ENCODE measurements at places on chromosomes 7 and 10.

- DNase-seq: no peak
Observed at GRCh38 chr7:90530263-90530662, 60.8 kb downstream of the PTTG1IP2 start.

DNA sequence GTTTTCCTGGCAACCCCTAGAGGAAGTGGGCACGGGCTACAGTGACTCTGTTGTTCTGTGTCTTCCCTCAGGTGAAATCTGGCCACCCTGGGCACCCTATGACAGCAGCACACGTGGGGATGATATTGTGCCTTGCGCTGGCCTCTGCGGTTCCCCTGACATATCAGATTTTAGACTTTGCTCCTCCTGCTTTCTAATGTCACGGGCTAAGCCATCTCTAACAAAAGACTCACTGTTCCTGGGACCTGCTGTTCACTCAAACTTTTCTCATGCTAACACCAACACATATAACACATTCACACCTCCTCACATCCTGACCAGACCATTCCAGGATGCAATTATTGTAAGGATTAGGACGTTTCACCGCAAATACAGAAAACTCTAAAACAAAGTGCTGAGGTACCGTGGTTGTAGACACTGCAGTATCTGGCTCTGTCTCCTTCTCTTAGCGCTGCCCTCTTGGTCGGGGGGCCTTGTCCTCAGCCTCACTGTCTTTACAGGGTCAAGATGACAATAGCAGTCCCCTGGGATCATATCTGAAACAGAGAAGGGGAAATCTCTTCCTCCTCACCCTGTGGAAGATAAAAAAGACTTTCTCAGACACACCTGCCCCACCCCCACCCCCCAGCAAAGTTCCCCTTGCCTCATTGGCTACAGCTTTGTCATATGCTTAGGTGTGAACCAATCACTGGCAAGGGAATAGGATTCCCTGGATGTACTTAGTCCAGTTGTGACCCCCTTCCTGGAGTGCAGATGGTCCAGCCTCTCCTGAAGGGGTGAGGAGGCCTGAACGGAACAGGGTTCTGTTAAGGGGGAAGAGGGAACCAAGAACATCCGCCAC is 14.1 kb downstream of the CHN2 start:
- no peak for DNase-seq

DNA sequence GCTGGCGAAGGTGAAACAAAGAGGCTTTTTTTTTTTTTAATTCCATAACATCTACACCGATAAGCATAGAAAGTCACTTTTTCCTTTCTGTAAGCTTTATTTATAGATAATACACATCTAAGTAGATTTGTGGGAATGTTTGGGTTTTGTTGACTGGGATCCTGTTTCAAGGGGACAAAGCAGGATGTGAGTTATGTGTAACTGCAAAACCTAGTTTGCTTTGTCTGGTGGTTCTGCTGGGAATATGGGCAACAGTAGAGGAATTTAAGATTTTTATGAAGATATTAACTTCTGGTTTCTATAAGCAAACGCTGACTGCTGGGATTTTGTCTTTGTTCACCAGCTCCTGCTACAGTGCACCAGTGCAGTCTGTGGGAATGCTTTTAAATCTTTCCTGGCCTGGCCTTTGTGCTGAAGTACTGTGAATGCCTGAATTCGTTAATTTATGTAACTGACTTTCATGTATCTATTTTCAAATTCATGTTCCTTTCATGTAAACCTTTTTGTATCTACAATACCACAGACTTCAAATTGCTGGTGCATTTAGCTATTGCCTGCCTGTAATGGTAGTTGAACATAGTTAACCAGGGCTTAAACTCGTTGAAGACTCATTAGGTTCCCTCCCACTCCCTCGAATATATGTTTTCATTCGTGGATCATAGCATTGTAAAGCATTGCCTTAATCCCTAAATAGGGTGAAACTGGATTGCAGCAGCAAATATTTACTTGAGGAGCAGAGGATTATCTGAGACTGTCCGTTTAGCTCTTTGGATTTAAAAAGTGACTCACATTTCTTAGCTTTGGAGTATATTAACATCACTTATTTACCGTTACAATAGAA is 1.5 kb downstream of the KLHL7 start:
- no peak for DNase-seq

GRCh38 chr7:96182424-96183158 is 139.3 kb downstream of the SLC25A13 start:
- DNase-seq: no peak

DNA sequence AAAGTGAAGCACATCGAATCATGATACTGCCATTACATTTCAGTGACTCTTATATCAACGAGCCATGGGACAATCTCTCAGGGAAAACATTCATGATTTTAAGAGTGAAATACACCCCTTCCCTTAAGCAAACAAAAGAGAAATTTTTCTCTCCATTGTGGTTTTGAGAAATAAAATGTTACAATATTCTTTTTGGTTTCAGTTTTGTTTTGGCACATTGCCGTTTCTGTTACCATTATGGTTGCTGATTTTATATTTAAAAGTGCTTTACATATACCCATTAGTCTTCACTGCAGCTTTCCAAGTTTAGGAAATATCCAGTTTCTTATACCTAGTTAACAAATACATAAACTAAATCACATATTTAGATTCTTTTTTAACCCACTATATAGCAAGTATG is 126.8 kb upstream of the SEM1 start:
- no peak for DNase-seq

- DNase-seq: no peak
Observed at GRCh38 chr10:43409385-43410109, 561 bp upstream of the HNRNPF start.

DNA sequence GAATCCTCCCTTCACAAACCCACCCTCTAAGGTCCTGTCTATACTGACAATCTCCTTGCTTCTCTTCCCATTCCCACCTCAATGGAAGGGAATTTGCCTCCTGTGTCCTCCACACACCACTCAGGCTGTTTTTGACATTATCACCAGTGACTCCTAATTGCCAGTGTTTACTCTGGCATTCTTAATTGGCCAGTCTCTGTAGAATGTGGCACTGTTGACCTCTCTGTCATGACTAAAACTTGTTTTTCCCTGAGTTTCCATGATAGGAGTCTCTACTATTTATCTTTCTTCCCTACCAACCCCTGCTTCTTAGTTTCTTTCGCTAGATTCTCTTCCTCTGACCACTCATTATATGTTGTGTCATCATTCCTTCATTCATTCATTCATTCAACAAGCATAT is 12.1 kb downstream of the SLC16A12 start:
- DNase-seq: no peak

GRCh38 chr10:38038107-38038931 is 27.8 kb downstream of the ZNF33A start:
- no peak for DNase-seq

- no peak for DNase-seq
Observed at GRCh38 chr10:72449941-72450441, 95.3 kb upstream of the DNAJB12 start.

DNA sequence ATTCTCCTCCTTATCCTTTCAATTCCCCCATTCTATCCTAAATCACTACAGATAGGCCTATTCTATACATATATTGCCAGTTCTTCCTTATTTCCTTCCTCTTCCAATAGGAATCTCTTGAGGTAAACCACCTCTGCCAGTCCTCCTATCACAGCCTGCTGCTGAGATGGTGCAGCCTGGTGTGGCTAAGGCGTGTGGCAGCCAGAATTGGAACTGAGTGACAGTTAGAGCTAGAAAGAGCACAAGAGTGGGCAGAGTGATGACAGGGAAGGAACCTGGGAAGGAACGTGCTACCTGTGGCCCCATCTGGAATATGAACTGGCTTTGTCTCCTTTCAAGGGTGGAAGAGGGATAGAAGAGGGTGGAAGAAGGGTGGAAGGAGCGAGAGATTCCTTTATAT is 187.7 kb downstream of the HECW1 start:
- DNase-seq: no peak

GRCh38 chr7:16813232-16813616 is 8.4 kb upstream of the AGR2 start:
- DNase-seq: no peak

GRCh38 chr10:124605001-124605370 is 139.2 kb downstream of the FAM53B start:
- no peak for DNase-seq

DNA sequence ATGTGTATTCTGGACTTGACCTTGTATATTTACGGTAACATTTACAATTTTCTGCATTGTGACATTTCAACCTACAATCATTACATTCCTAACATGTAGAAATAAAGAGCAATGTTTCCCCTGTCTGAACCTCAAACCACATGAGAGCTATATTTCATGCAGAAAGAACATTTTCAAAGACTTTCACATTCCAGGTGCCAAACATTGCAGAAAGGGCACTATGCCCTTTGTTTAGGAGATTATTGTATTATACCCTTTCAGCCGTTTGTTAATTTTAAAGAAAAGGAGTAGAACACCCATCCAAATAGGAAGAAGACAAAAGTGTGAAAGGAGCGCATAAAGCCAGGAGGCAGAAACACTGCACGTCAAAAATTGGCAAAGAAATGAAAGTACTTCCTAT is 260.4 kb downstream of the RELN start:
- no peak for DNase-seq

GRCh38 chr7:84924353-84924752 is 262.5 kb downstream of the SEMA3D start:
- DNase-seq: no peak

- no peak for DNase-seq
Observed at GRCh38 chr7:109259151-109259550, 689.5 kb downstream of the DNAJB9 start.

DNA sequence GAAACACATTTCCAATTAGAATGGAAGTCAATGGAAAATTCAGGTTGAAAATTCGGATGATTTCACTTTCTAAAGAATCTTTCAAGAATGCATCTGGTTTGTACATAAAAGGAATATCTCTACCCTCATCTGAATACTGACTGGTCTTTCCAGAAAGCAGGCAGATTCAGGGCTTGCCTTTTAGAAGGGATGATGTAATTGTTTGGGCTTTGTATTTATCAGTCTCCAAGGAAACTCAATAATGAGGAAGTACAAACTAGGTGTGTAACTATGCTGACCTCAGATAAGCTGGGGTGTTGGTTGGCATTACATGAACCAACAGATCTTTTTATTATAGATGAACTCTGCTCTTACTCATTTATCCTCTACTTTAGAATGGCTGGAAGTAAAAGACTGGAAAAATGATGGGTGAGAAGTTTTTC is 24.1 kb downstream of the PDLIM1 start:
- DNase-seq: no peak

DNA sequence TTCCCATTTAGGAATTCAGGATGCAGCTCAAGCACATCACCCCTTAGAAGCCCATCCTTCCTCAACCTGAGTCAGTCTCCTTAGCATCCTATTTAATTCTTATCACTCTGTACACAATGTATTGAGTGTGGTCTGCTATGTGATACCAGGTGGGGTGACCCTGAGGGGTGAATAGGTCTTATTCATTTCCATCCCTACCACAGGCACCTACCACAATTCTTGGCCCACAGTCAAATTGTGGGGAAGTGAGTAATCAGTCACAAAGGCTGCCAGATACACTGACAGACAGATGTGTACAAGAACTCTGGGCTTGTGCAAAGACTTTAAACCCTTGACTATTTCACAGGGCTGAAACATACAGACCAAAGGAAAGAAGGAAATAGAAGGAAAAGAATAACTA is 560.5 kb downstream of the PARD3 start:
- DNase-seq: no peak

- no peak for DNase-seq
Observed at GRCh38 chr7:128362670-128363069, 1.2 kb upstream of the PRRT4 start.

DNA sequence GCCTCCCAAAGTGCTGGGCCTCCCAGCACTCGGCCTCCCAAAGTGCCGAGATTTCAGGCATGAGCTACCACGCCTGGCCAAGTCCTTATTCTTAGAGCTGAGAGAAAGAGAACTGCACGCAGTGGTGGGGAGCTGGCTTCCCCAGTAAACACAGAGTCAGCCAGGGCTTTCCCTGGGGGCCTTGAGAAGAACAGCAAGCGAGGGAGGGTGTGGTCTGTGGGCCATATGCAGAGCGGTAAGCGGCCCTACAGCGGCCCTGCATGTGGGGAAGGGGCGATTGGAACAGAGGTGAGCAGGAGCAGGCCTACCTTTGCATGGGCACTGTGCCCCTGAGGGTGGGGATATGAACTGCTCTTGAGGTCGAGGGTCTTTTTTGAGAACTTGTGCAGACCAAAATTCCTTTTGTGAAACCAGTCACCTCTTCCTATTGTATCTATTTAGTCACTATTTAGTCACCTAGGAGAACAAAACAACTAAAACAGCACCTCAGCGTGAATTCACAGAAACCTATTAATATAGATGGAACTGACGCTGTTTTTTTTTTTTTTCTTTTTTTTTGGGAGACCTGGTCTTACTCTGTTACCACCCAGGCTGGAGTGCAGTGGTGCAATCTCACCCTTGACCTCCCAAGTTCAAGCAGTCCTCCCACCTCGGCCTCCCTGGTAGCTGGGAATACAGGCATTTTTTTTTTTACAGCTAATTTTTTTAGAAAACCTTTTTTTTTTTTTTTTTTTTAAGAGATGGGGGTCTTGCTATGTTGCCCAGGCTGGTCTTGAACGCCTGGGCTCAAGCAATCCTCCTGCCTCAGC is 36.9 kb upstream of the SH2D4B start:
- DNase-seq: no peak

- no peak for DNase-seq
Observed at GRCh38 chr7:88452646-88453045, 146.0 kb upstream of the STEAP4 start.

GRCh38 chr10:58266003-58266825 is 1.5 kb downstream of the IPMK start:
- no peak for DNase-seq

DNA sequence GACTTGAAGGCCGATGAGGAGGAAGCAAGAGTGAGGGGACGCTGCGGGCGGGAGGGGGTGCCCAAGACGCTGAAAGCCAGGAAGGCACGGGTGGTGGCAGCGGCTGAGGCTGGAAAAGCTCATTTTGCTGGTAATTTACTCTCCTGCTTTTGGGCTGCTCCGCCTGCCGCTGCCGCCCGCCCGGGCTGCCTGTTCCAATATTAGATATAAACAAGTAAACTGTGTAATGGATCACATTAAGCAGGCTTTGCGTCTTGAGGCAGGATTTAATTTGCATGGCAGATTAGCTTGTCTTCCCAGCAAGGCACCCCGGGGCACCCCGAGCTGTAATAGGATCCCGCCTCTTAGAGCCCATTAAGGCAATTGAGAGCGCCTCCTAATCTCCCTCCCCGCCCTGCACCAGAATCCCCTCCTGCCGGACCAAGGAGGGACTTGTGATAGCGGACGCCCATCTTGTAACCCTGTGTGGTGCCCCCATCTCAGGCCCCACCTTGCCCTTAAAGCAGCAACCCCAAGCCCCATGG is 46.1 kb upstream of the SLF2 start:
- no peak for DNase-seq

DNA sequence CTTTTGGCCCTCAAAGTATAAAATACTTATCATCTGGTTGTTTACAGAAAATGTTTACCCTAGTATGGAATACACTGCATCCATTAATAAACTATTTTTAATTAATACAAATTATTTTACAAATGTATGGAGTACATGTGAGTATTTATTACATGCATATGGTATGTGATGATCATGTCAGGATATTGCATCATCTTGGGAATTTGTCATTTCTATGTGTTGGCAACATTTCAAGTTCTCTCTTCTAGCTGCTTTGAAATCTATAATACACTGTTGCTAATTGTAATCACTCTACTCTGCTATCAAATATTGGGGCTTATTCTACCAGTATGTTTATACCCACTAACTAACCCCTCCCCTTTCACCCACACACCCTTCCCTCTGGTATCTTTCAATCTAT is 103.9 kb upstream of the THSD7A start:
- no peak for DNase-seq

- DNase-seq: no peak
Observed at GRCh38 chr7:83166781-83167180, 4.1 kb upstream of the PCLO start.

- no peak for DNase-seq
Observed at GRCh38 chr7:44994877-44995554, 5.0 kb upstream of the CCM2 start.
